Stimulated activated CD4-positive, alpha-beta T cell treated with anti-CD3 and anti-CD28 coated beads, Interleukin-2, amount 100 ng/mL, for 24 hours (primary cell): ENCODE measurements at places on chromosomes 1 and 21.

GRCh38 chr1:22038036-22038435 lies 14.5 kb upstream of the CDC42 start:
- no peak for DNase-seq

DNA sequence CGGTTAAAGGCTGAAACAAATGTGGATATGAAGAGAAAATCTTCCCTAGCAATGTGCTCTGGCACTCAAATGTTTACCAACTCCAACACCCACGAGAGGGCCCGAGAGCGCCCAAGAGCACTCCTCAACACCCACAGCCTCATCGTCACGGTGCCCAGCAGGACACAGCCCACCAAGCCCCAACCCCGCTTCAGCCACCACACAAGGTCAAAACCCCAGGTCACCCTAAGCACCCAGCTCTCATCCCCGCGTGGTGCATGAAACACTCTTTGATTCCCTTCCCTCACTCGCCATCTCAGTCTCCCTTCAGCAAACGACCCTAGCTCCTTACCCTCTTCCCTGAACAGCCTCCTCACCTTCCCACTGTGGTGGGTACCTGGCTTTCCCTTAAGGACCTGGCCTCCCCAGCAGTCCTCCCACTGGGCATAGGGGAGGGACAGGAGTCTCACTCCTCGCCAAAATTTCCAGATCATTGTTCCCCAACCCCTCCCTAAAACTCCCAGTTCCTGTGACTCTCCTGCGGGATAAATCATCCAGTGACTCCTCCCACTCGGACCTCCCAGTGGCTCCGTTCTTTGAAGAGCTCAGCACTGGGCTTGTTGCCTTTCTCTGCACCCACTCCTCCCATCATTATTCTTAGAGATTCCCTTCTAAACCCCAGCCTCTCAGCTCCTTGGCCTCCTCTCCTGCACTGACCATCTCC lies 170.4 kb upstream of the SYT6 start:
- DNase-seq, result no peak

- peak; percentile 26 for DNase-seq
Measured at GRCh38 chr1:243917177-243917862, 67.3 kb upstream of the AKT3 start.

DNA sequence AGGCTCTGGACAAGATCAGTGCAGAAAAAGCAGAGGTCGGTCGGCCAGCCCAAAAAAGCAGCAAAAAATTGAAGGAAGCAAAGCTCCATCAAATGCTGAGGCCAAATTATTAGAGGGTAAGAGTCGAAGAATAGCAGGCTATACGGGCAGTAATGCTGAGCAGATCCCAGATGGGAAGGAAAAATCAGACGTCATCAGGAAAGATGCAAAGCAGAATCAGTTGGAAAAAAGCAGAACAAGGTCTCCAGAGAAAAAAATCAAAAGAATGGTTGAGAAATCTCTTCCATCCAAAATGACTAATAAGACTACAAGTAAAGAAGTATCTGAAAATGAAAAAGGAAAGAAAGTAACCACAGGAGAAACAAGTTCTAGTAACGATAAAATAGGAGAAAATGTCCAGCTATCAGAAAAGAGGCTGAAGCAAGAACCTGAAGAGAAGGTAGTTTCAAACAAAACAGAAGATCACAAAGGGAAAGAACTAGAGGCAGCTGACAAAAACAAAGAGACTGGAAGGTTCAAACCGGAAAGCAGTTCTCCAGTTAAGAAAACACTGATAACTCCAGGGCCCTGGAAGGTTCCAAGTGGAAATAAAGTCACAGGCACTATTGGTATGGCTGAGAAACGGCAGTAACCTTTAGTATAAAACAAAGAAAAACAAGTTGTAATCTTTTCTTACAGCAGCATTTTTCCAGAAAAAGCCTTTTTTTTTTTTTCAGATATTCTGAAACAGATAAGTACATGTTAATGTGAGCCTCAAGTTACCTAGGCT lies 75.7 kb downstream of the PHTF1 start:
- no peak for DNase-seq

DNA sequence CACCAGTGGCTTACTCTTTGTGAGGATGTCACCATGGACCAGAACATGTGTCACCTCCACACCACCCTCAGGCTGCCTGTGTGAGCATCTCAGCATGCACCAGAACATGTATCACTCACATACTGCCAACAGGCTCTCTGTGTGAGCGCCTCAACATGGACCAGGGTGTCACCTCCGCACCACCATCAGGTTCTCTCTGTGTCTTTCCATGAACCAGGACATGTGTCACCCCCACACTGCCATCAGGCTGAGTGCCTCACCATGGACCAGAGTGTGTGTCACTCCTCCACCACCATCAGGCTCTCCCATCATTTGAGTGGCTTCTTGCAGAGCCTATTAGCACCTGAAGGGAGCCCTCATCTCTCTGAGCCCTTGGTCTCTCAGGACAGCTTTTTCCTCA lies 125.2 kb downstream of the ZNF648 start:
- DNase-seq, result no peak

DNA sequence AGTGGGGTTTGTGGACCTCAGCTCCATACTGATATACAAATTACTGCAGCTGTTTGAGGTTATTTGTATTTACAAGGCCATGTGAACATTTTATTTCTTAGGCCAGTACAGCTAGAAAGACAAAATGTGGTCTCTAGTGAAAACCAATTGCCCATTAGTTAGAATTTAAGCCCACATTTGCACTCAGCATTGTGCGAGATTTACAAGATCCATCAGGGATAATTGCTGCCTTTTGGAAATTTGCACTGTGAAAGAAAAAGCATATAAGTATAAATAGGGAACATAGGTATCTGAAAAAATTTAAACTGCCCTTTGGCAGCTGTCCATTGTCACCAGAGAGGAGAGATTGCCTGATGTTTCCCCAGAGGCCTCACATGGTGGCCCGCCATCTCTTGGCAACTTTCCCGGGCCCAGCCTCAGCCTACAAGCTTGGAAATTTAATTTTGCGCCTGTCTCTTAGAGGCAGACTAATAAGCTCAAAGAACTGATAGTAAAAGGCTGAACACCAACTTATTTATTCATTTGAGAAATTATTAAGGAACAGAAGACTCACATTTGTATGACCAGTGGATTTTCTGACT lies 120.7 kb downstream of the MAP3K21 start:
- DNase-seq, result no peak

DNA sequence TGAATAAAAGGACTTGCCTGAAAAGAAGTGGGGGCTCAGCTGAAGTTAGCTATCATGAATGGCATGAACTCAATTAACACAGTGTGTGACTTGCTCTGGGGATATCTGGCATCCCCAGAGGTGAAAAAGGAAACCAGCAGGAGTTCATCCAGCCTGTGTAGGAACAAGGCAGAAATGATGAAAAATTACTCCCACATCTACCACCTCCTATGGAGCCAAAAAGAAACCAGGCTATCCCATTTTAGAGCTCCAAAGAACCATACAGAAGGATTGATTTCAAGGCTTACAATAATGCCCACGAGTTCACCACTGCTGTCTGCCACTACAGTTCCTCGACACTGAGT lies 25.3 kb downstream of the TP53BP2 start:
- no peak for DNase-seq
